ENCODE measurements at places on chromosomes 12 and 14.

DNA sequence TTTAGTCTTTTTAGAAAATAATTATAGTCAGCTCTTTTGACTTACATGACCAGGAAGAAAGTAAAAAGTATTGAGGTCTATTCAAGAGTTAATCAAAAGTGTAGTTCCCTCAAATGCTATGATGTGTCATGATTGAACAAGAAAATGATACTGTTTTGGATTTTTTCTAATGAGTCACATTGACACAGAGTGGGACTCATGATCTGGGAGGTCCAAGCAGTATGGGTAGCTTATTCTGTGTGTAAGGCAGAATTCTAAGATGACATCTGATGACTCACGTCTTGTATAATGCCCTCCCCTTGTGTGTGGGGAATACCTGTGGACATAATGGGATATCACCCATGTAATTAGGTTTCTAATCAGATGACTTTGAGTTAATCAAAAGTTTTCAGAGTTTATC is 178.1 kb upstream of the DDHD1 start:
- DNase-seq = no peak

DNA sequence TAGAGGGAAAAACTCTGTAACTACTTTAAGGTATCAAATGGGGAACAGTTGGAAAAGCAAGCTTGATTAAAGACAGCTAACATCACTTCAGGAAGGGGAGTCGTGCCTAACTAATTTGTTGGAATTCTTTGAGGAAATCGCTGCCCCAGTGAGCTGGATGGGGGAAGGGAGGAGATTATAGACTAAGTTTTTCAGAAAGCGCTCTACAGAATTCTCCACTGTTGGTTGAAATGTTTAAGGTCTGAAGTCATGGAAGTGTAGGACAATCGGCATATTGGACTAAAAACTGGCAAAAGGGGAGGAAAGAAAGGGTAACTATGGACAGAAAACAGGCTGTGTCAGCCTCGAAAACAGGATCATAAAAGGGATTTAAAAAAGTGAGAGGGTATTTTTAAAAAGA is 229.9 kb upstream of the HMGA2 start:
- no peak for DNase-seq

- no peak for DNase-seq
These were observed 22.2 kb upstream of the MEG3 start for GRCh38 chr14:100803676-100804075.

DNA sequence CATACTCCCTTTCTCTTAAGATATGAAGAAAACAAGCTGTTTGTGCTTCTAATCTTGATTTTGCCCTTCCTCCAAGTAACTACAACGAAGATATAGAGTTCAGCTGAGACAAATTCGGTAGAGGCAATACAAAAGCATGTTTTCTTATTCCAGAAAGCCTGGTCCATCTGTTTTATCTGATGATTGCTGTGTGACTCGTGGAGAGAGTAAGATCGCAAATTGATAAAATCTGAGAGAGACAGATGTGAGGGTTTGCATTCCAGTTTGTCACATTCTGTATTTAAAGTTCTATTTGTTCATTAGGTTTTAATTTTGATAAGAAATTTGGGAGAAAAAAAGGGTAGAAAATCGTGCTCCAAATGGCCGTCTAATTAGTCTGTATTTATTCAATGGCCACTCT is 192.1 kb downstream of the CPNE8 start:
- DNase-seq = no peak

DNA sequence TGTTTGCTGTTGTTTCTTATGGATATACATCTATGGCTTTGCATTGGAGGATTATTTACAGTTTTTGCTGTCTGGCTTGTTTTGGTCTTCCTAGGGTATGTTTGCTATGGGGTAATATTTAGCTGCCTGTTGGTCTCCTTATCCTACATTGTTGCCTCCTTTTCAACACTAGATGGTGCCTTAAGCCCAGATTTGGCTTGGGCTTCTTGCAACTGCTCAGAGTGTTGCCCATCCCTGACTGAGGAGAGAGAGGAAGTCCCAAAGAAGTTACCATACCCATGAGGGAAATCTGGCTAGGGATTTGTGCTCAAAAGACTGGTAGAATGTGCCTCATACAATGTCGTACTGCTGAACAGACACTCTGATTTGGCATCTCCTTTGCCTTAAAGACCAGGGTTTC is 94.6 kb upstream of the MUCL1 start:
- DNase-seq = peak; percentile 42

GRCh38 chr12:121520586-121521086 is 60.2 kb downstream of the KDM2B start:
- no peak for DNase-seq

DNA sequence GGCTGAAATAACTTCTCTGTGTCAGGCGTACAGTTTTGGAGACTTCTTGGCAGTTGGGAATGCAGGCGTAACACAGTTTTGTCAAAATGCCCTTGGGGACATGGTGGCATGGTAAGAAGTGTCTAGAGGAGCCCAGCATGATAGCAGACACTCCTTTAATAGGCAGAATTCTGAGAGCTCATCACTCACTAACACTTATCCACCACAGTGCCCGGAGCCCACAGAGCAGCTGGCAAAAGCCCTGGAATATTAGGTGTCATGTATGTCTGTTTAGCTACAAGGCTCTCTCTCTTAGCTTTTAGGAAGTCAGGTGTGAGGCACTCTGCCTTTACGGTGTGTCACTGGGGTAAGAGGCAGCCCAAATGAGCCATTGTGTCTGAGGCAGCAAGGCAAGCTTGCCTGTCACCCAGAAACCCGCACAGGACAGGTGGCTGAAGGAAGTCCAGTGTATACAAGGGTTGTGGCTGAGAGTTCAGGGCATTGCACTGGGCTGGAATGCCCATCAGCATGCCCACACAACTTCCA is 96.3 kb downstream of the ESRRB start:
- DNase-seq = no peak

DNA sequence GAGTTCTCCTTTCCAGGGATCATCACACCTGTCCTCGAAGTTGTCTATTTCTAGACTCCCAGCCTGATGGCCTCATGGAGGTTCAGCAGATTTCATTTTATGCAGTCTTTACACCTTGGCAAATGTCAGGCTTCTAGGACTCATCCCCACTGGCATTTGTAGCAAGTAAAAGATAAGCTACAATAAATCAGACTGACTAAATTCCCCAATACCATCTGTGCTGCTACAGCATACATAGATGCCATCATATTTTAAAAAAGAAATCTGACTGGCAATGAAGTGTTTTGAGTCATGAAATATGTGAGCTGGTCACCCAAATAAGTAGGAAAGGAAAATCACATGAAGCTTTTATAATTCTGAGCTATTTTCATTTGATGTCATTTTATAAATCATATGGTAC is 55.3 kb downstream of the KCNC2 start:
- DNase-seq = no peak

DNA sequence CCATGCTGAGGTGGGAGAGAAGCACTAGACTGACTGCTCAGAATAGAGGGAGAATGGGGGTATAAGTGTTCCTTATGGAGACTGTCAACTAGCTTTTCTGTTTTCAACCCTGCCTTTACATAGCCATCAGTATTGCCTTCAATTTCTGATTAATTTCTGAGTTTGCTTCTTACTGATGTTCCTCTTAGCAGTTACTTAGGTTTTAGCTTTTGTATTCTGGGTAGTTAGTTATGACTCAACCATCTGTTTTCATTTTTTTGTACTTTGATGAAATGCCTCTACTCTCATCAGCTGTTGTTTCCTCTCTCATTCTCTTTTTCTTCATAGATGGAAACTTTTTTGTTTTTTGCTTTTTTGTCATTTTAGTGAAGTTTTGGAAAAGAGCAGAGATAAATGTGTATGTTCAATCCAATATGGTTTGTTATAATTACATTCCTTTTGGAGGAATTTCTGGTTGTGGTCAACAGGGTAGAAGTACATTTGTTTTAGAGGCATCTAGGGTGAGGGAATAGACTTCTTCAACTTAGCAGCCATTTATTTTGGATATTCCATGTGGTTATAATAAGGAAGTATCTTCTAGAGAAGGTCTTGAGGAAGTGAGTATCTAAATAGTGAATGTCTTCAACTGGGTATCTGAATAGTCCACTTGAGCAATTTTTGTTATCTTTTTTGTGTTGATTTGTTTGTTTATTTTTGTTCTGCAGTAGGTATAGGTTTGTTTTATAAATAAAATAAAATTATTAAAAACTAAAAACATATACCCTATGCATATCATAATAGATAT is 29.6 kb downstream of the PMCH start:
- DNase-seq = no peak

DNA sequence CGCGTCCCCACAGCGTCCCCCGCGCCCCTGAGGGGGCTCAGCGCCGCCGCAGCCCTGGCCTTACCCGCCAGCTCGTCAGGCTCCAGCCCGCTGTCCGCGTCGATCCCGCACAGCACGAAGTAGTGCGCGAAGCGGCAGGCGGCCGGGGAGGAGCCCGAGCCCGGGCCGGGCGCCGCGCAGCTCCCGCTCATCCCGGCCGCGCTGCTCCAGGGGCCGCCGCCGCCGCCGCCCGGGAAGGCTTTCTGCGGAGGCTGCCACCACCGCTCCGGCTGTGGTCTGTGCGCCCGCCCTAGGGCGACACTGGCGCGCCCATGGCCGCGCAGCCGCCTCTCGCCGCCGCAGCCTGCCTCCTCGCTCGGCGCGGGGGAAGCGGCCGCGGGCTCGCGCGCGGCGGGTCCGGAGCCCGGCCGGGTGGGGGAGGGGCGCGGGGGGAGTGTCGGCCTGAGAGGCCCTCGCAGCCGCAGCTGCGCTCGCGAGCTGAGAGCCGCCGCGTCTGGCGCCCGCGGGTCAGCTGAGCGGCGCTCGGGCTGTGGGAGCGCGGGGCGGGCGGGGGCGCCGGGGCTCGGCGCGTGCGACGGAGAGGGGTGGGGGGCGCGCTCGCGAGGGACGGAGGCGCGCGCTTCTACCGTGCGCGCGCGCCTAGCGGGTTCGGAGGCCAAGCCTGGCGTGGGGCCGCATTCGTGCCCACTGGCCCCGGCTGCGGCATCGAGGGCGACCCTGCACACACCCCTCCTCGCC is at the start of gene DENND5B:
DENND5B (minus strand) TSS at position 495 of the 738 bp plus-strand sequence; CDS start at position 191, 304 bp downstream.
- DNase-seq = peak; percentile 87

- no peak for DNase-seq
These were observed 9.8 kb upstream of the KRT8 start for GRCh38 chr12:52914576-52915121.

Data from iPS-NIHi11 (cell line).